Activated T-cell treated with anti-CD3 and anti-CD28 coated beads for 48 hours (primary cell): ENCODE measurements at places on chromosomes 7 and 10.

- DNase-seq, result no peak
Measured at GRCh38 chr7:47405921-47406800, 175.8 kb downstream of the TNS3 start.

DNA sequence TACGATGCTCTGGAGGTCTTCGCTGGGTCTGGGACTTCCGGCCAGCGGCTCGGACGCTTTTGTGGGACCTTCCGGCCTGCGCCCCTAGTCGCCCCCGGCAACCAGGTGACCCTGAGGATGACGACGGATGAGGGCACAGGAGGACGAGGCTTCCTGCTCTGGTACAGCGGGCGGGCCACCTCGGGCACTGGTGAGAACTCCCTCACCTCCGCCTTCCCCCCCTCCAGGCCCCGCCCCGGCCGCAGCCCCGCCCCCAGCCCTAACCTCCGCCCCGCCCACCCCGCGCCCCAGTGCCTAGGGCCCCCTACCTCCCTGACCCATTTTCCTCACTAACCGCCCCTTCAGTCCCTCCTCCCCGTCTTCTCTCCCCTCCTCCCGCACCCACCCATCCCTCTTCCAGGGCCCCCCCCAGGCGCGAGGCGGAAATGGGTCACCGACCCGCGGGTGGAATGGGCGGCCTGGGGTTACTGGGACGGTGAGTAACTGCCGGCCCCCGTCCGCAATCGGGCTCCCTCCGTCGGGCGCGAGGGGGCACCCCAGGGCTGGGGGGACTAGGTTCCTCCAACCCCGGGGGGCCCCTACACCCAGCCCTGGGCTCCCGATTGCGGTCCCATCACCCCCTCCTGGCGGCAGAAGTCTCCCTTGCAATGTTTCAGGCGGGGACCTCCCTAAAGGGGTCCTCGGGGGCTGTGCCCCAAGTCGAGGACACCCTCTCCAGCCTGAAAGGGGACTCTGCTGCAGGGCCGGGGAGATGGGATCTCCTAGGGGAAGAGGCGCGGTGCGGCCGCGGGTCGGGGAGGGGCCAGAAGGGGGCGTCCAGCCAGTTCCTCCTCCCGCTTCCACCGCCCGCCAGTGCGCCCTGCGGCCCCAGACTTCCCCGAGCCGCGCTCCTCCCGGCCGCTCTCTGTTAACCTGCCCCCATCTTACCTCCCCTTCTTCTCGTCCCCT lies 2.1 kb downstream of the PCOLCE start:
- peak; percentile 77 for DNase-seq

DNA sequence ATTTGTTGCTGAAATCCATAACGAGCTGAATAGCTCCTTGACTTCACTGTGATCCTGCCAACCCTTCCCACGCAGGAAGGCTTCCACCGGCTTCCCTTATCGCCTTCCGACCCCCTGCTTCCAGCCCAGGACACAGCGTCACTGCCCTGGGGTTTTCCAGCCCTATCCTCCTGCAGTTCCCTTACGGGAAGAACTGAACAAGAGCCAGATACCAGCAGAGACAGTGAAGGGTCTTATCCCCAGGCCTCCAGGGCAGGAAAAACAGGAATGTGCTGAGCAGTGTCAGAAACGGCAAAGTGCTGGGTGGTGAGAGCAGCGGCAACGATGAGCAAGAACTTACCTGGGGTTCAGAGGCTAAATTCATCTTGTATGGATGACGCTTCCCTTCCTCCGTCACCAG lies 22.4 kb downstream of the PDLIM1 start:
- no peak for DNase-seq

DNA sequence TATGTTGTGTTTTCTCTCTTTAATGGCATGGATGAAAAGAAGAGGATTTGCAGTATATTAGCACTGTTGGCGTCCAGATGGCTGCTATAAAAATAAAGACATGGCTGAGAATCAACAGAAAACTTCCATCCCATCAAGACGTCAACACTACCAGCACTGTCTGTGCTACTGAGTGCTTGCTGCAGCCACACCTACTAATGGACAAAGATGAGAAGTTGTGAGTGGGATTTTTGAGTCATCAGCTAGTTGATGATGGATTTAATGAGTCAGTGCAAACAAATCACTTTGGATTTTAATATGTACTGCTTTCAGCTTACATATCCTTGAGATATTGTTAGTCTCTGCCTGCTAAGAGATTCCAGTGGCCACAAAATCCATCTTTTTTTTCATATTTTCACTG lies 631.0 kb upstream of the ANKRD30A start:
- DNase-seq, result no peak

DNA sequence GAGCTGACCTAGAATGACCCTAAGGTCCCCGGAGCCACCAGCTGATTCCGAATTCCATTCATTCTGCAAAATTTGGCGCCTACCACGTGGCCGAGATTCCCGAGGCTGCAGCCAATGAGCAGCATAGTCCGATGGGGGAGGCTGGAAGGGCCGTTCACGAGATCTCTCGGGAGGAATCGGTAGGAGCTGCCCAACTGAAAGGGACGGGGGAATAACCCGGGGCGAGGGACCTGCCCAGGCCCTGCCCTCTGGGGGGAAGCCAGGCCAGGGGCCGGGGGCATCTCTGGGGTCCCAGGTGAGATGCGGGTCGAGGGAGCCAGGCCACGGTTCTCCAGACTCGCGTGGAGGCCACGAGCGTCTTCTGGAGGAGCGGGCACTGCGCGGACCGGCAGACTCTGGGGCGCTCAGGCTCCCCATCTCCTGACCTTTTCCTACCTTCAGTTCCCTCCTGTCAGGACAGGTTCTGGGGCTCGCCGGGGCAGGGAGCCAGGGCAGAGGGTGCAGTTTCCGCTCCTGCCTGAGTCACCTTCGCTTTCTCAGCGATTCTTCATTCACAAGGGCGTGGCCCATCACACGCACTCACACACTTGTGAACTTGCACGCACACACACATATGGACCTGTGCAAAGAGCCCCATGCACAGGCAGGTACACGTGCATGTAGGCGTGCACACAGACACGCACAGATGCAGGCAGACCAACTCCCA lies 173.4 kb downstream of the RNF216 start:
- no peak for DNase-seq

- DNase-seq, result no peak
Measured at GRCh38 chr10:95660283-95660682, 3.8 kb upstream of the ALDH18A1 start.

GRCh38 chr7:69359003-69359700 lies 239.1 kb upstream of the AUTS2 start:
- DNase-seq, result no peak

- no peak for DNase-seq
Measured at GRCh38 chr10:114297136-114297705, 58.2 kb downstream of the VWA2 start.

DNA sequence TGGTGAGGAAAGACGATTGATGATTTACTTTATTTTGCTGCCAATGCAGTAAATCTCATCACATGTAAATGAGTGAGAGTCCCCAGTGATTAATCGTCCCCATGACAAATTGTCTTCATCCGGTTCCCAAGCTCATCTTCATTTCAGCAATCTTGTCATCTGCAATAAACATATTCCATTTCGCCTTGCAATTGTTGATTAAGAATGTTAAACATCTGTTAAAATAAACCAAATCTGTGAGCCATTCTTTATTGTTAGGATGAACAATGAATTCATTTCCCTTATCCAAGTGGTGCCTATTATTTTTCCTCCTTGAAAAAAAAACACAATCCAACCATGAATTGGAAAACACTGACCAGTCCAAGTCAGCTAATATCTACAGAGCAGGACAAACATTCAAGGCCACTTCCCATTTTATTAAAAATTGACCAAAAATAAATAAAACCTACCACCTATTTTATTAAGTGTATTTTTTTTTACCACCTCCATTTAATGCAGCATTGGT lies 36.5 kb downstream of the NPS start:
- no peak for DNase-seq

- DNase-seq, result no peak
Measured at GRCh38 chr10:308101-308500, 172.8 kb downstream of the ZMYND11 start.
